ENCODE measurements at places on chromosomes 13 and 19.

DNA sequence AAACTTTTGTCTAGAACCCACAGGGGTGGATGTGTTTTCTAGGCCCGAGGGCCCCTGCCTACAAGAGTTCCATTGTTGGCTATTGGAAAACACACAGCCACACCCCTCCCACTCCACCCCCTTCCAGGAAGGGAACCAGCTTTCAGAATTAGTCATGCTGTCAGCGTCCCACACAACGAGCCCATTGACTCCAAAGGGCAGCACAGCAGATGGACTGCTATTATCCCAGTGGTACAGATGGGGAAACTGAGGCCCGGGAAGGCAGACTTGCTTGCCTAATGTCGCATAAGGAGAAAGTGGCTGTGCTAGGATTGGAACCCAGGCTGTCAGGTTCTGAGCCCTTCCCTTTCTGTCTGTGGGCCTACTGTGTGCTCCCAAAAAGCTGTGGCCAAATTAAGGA, 8.1 kb upstream of the FXYD3 start:
- H3K4me3 ChIP-seq, result no peak overlapping the region
- no peaks in the 10 kb centered on the region for H3K36me3 ChIP-seq
- H3K27ac ChIP-seq, result no peak overlapping the region
- no peak for DNase-seq
- H3K27me3 ChIP-seq, result no peaks in the 10 kb centered on the region
- no peaks in the 10 kb centered on the region for H3K4me1 ChIP-seq

DNA sequence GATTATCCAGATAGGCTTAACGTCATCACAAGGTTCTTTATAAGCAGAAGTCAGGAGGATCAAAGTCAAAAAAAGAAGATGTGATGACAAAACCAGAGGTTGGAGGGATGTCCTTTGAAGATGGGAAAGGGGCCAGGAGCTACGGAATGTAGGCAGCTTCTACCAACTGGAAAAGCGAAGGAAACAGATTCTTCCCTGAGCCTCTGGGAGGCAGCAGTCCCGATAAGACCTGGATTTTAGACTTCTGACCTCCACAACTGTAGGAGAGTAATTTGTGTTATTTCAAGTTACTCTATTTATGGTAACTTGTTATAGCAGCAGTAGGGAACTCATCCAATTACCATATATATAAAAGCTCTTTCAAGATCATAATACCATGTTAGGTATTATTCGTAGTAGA, 98.8 kb upstream of the MYCBP2 start:
- no peak overlapping the region for H3K27ac ChIP-seq
- H3K27me3 ChIP-seq, result no peaks in the 10 kb centered on the region
- H3K4me3 ChIP-seq, result no peak overlapping the region
- no peaks in the 10 kb centered on the region for H3K36me3 ChIP-seq
- no peaks in the 10 kb centered on the region for H3K4me1 ChIP-seq

DNA sequence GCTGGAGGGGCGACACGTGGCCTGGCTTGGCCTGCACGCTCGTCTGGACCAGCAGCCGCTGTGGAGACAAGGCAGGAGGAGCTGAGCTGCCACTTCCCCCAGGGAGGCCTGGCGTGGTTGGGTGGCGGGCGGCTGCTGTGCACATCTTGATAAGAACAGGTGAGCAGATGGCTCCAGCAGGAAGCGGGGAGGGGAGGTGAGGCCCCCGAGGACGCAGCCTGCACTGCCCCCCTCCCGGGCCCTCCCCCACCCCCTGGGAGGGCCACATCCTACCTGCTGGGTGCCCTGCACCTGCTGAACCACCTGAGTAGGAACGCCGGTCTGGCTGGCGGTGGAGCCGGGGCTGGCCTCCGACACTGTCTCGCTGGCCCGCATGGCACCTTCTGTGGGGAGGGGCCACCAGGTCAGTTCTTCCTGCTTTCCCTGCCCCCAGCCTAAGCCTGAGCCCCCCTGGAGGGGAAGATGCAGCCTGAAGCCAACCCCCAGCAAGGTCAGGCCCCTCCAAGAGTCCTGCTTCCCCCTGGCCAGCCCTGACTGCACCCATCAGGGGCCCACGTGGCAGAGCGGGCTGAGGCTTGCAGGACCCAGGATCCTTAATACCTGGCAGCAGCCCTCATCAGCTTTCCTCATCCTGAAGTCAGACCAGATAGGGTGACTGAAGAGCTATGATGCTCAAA, 22.8 kb downstream of the RFX1 start:
- H3K36me3 ChIP-seq, result no peaks in the 10 kb centered on the region
- no peak overlapping the region for H3K27ac ChIP-seq
- DNase-seq, result no peak
- no peak overlapping the region for H3K4me3 ChIP-seq
- H3K4me1 ChIP-seq, result peaks cover 3% of the 10 kb centered on the region

DNA sequence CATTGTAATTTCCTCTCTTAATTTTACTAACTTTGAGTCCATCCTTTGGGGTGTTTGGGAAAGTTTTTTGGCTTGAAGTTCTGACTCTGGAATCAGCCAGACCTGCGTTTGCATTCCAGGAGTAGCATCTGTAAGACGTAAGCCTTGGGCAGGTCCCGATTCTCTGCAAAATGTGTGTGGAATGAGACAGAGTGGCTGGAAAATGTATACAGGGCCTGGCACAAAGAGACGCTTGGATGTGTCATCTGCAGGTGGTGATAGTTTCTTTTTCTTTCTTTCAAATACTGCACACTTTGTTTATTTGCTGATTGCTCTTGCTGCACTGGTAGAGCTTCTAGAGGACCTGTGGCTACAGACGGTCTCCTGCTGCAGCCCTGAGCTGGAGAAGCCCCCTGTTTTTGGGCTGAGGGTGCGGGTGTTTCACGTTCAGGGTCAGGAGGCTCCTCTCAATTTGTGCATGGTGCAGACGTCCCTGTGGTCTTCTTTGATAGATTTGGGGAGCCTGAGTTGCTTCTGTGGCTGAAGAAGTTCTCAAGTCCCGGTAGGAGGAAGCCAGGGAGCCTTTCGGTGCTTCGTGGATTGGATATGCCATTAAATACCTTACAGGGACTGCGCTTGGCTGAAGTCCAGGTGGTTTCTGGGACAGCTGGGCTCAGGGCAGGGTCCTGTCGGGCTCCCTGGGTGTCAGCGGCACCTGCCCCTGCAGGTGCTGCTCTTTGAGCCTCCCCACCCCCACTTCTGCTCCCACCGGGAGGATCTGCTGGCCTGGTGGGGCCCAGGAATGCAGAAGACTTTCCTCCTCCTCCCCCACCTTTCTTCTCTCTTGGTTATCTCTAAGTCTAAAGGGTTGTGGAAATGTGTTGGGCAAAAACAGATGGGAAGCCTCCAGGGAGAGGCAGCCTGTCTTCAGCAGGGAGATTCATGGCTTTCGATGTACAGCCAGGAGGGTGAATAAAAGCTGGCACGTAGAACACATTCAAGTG, 44.0 kb upstream of the GAS6 start:
- H3K27me3 ChIP-seq, result no peaks in the 10 kb centered on the region
- DNase-seq, result peak; percentile 24
- H3K4me1 ChIP-seq, result no peaks in the 10 kb centered on the region
- no peak overlapping the region for H3K4me3 ChIP-seq

DNA sequence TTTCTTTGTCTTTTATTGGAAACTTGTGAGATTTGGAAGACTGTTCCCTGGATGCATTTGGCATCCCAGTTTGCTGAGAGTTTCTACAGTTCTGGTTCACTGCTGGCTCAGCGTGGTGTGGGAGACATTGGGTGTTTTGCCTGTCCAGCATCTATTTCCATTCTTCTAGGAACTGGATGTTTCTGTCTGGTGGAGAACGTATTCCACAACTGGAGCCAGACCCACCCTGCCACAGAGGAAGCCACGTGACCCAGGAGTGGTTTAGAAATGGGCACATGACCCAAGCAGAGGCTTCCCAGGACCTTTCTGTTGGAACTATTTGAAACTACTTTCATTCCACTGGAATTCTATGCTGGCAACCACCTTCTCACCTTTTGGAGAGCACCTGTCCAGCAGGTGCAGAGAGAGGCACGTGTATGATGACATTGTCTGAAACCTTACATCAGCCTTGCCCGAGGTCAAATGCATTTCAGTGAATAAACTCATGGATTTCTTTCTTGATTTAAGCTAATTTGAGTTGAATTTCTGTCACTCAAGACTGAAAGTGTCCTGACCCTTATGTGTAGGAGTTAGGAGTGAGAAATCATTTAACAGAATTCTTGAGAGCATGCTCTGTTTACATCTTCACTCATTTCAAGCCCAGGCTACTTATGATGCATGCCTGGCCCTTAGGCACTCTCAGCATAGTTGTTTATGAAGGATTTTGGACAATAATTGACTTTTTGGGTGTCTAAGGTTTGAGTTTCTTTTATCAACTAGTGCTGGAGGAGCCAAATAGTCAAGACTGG, 121.8 kb downstream of the AKAP11 start:
- H3K27ac ChIP-seq, result no peak overlapping the region
- no peaks in the 10 kb centered on the region for H3K36me3 ChIP-seq
- H3K4me1 ChIP-seq, result no peaks in the 10 kb centered on the region
- H3K4me3 ChIP-seq, result no peak overlapping the region

DNA sequence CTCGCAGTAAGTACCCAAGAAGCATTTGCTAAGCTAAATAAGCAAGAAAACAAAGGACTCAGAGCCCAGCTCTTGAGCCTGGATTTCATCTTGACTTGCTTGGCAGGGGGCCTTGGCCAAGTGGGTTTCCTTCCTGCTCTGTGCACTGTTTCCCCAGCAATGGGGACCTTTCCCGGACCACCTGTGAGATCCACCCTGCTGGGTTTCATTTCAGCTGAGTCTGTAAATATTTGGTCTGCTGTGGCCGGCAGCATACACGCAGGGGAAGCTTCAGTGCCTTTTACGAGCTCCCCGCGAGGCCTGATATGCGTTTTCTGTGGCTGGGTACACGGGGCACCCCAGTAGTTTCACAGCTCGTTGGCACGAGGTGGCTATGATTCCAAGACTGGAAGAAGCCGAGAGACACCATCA, 12.4 kb upstream of the TINCR start:
- no peak for DNase-seq
- H3K27ac ChIP-seq, result no peak overlapping the region
- no peaks in the 10 kb centered on the region for H3K36me3 ChIP-seq
- H3K4me1 ChIP-seq, result peaks cover under 1% of the 10 kb centered on the region
- no peak overlapping the region for H3K4me3 ChIP-seq
- H3K27me3 ChIP-seq, result no peaks in the 10 kb centered on the region

DNA sequence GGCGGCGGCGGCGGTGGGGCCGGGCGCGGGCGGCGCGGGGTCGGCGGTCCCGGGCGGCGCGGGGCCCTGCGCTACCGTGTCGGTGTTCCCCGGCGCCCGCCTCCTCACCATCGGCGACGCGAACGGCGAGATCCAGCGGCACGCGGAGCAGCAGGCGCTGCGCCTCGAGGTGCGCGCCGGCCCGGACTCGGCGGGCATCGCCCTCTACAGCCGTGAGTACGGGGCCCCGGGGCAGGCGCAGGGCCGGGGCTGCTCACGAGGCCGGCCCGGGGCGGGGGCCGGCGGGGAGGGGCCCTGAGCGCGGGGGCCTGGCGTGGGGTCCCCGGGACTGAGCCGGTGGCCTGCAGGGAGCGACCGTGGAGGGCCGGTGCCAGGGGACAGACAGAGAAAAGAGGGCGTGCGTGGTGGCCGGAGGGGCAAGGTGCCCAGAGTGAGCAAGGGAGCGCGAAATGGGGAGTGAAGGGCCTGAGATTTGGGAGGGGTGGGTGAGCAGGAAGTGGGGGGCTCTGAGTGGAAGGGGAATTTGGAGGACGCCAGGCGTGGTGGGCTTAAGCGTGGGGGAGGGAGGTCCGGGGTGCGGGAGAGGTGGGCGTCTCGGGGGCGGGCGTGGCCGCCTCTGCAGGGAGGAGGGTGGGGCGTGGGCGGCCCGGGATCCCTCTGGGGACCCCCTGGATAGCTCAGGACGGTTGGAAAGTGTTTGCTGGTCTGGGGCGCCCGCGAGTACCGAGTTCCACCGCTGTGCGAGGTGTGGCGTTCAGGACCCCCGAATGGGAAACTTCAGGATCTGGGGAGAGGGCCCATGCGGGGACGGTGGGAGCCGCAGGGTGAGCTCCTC, 575 bp downstream of the CARM1 start:
- H3K27me3 ChIP-seq, result no peaks in the 10 kb centered on the region
- H3K4me3 ChIP-seq, result peak overlapping the region; percentile 85
- H3K4me1 ChIP-seq, result no peaks in the 10 kb centered on the region
- peak overlapping the region; percentile 84 for H3K27ac ChIP-seq
- DNase-seq, result no peak

GRCh38 chr19:1991018-1991913, 24.2 kb downstream of the BTBD2 start:
- H3K4me1 ChIP-seq, result no peaks in the 10 kb centered on the region
- no peak overlapping the region for H3K27ac ChIP-seq
- H3K4me3 ChIP-seq, result no peak overlapping the region
- no peak for DNase-seq
- peaks cover 2% of the 10 kb centered on the region for H3K36me3 ChIP-seq
- no peaks in the 10 kb centered on the region for H3K27me3 ChIP-seq

- H3K27me3 ChIP-seq, result no peaks in the 10 kb centered on the region
- H3K4me3 ChIP-seq, result no peak overlapping the region
- DNase-seq, result no peak
- H3K36me3 ChIP-seq, result peaks cover 4% of the 10 kb centered on the region
These were observed 4.0 kb upstream of the FTL start for GRCh38 chr19:48961051-48961649.

- H3K36me3 ChIP-seq, result peaks cover 5% of the 10 kb centered on the region
- H3K4me1 ChIP-seq, result no peaks in the 10 kb centered on the region
- H3K27me3 ChIP-seq, result no peaks in the 10 kb centered on the region
- no peak for DNase-seq
- no peak overlapping the region for H3K4me3 ChIP-seq
These were observed 9.7 kb downstream of the DPY19L3 start for GRCh38 chr19:32415246-32415645.

- peaks cover 8% of the 10 kb centered on the region for H3K4me1 ChIP-seq
- no peaks in the 10 kb centered on the region for H3K27me3 ChIP-seq
- H3K27ac ChIP-seq, result no peak overlapping the region
- DNase-seq, result no peak
- no peaks in the 10 kb centered on the region for H3K36me3 ChIP-seq
These were observed 141.3 kb upstream of the HTR2A start for GRCh38 chr13:47038188-47038587.

- no peaks in the 10 kb centered on the region for H3K36me3 ChIP-seq
- H3K4me1 ChIP-seq, result peaks cover 4% of the 10 kb centered on the region
- no peaks in the 10 kb centered on the region for H3K27me3 ChIP-seq
- H3K27ac ChIP-seq, result no peak overlapping the region
- H3K4me3 ChIP-seq, result no peak overlapping the region
These were observed 196.5 kb downstream of the GPC6 start for GRCh38 chr13:93422980-93423543.

- no peak for DNase-seq
- no peaks in the 10 kb centered on the region for H3K36me3 ChIP-seq
- H3K27ac ChIP-seq, result no peak overlapping the region
These were observed 8.3 kb downstream of the TRPM4 start for GRCh38 chr19:49165865-49166301.

GRCh38 chr19:496112-496665, at the start of gene MADCAM1:
MADCAM1 (plus strand) TSS chr19:496486; CDS start chr19:496500, 14 bp downstream.
- H3K36me3 ChIP-seq, result no peaks in the 10 kb centered on the region
- no peak within 1 kb of the TSS for H3K27ac ChIP-seq
- H3K4me1 ChIP-seq, result no peaks in the 10 kb centered on the region

GRCh38 chr13:87779426-87779825, 108.3 kb downstream of the SLITRK5 start:
- no peaks in the 10 kb centered on the region for H3K27me3 ChIP-seq
- no peak for DNase-seq
- H3K4me1 ChIP-seq, result no peaks in the 10 kb centered on the region
- no peak overlapping the region for H3K27ac ChIP-seq
- no peaks in the 10 kb centered on the region for H3K36me3 ChIP-seq
- H3K4me3 ChIP-seq, result no peak overlapping the region
